Activated T-cell treated with anti-CD3 and anti-CD28 coated beads, Interleukin-2, amount 50 U/mL, for 1 hour (primary cell): ENCODE measurements at places on chromosomes 1 and 21.

DNA sequence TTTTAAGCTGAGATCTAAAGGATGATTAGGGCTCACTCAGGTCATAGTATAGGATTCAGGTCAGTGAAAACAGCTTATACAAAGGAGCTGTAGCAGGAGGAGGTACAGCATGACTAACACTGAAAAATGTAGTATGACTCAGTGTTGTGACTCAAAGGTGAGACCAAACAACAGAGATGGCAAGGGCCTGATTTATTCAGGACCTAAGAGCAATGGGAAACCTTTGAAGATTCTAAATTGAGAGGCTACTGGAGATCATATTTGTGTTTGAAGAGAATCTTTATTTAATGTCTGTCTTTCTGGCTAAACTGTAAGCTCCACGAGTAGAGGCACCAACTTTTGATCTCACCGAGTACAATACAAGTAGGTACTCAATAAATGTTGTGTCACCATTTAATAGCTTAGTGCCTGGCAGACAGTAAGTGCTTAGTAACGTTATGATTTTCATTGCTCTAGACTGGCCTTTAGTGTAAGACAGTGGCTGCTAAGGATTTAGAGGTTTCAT is 43.5 kb downstream of the PRKAA2 start:
- no peak for DNase-seq

GRCh38 chr21:36330904-36331303 is 10.9 kb downstream of the MORC3 start:
- DNase-seq: peak; percentile 55

DNA sequence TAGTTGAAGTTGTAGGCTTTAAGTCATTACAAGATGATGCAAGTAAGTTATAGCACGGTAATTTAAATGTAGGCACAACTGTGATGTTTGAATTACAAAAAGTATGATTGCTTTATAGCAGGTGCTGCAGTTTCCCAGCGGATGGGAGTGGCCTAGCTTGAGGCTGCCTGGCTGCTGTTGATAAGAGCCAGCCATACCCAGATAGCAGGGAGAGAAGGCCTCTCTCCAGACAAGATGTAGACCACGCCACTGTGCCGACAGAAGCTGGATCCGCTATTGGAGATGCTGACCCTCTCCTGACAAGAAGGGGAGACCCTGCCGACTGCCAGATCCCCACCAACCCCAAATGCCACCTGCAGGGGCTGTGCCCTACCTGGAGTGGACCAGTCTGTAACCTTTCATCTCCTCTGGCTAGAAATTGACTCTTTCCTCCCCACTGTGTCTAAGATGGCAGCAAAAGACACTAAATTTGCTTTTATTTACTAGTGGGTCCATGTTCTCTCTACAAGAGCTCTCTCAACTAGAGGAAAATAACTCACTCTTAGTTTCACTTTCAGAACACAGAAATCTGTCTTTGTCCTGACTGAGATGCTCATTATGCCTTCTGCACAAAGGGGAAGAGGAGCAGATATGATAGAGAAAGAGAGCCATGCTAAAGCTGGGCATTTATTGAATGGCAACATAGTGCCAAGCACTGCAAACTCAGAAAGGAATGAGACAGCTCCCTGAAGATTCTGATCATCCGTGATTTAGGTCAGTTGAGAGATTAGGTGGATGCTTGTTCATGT is 127.9 kb downstream of the URB2 start:
- no peak for DNase-seq

DNA sequence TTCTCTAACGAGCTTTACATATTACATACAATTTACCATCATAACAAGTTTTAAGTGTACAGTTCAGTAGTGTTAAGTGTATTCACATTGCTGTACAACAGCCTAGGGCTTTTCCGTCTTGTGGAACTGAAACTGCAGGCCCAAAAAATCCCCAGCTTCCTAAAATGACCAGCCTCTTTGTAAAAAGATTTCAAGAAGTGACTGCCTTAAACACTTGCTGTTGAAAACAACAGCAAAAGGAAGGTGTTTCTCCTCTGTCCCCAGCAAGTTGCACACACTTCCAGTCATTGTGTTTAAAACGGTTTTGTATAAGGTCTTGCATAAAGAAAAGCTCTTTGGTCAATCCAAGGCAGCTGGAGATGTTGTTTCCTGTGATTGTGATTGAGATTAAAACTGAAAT is 16.0 kb upstream of the GBP1 start:
- DNase-seq: no peak

DNA sequence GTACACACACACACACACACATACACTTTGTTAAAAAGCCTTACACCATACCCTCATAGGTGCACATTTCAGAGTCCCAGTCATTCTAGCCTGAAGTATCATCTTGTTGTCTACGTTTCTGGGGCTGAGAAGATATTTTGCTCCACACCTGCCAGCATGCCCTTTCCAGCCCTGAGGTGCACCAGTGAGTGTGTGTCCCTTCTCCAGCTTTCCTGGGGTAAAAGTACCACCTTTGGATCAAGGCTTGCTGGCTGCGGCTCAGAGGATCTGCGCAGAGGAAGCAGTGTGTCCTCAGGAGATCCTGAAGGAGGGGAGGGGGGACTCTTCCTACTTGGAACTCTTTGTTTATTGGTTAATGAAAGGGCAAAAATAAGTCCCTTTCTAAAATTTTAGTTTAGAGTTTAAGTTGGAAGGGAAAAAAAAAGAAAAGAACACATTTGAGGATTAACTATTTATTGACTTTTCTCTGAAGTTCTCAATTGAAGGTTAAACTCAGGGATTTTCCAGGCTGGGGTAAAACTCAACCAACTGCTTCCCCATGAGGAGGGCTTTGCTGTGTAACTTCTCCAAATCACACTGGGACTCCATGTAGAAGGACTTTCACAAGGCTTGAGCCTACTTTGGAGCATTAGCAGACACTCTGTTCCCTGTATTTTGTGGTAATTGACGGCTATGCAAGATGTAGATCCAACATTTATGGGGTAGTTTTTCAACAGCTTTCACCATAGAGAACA is 200.3 kb upstream of the SGIP1 start:
- peak; percentile 53 for DNase-seq
